ENCODE measurements at places on chromosomes 12 and 14. TPM values are rescaled to one million over a fixed set of nuclear protein-coding genes. Genes with fewer than 3 reads are reported as not detected.

The FLRT2 gene
- not detected for total RNA-seq

The RIPK3 gene
- total RNA-seq = 12.0 TPM

The EFCAB11 gene
- total RNA-seq = 6.8 TPM

The MGP gene
- total RNA-seq = not detected

The ZDHHC22 gene
- total RNA-seq = not detected

The KRT5 gene
- total RNA-seq = not detected

The ATL1 gene
- 1.0 TPM for total RNA-seq

The KLRK1 gene
- not detected for total RNA-seq

The GLT1D1 gene
- total RNA-seq = 2.2 TPM

The STON2 gene
- total RNA-seq = 0.30 TPM

- DNase-seq = no peak
- no peak overlapping the region for H3K4me3 ChIP-seq
- H3K27ac ChIP-seq = no peak overlapping the region
- H3K4me1 ChIP-seq = no peaks in the 10 kb centered on the region
- H3K36me3 ChIP-seq = no peaks in the 10 kb centered on the region
Measured at GRCh38 chr12:79522257-79522988, 168.3 kb downstream of the PAWR start.

DNA sequence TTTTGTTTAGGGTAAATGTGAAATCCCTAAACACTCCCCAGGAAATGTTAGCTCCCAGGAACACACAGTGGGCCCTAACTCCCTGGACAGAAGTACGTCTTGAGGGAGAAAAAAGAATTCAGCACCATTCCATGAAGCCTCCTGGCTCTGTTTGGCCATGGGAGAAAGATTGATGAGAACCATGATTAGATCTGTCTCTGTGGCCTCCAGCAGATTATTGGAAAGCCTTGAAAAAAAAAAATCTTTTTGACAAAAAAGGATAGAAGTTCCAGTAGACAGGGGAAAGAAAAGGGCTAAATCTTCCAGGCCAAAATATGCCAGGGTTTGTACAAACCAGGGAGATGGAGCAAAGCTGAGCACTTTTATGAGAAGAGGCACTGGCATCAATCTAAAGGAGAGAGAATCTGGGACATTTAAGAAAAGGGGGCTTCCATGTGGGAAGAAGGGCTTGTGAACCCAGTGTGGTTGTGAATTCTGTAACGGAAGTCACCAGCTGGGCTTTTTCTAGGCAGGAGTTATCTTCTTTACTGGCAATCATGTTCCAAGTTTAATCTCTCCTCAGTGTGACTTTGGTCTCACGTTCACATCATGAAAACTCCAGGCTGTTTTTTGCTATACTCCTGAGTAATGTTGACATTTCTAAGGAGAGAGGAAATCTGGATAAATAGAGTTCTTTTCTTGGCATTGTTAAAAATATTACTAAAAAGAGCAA is 426.7 kb downstream of the RAD51B start:
- no peaks in the 10 kb centered on the region for H3K36me3 ChIP-seq
- H3K4me1 ChIP-seq = peaks cover 25% of the 10 kb centered on the region
- no peak overlapping the region for H3K27ac ChIP-seq
- H3K27me3 ChIP-seq = no peaks in the 10 kb centered on the region

DNA sequence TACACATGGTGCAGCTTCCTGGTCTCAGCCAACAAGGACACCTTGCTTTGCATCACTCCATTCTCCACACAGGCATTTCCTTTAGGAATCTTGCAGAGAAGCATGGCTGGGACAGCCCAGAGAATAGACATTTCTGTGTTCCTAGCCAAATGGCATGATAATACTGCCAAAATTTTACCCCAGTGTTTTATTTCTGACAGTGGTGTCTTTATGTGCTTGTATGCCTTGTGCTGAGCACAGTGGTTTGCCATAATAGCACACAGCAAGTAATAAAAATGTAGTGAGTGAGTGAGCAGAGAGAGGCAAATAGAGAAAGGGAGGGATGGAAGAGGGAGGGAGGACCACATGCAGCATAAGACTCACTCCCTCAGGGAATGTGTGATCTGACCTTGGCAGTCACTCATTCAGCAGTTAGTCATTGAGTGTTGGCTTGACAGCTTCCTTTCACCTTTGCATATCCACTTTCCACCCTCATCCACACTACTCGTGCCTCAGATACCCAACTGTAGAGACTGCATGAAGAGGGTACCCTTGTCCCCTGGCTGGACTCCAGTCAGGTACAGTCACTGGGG is 212.8 kb upstream of the CCDC196 start:
- no peaks in the 10 kb centered on the region for H3K4me1 ChIP-seq
- H3K27me3 ChIP-seq = no peaks in the 10 kb centered on the region
- DNase-seq = no peak
- no peak overlapping the region for H3K27ac ChIP-seq
- H3K36me3 ChIP-seq = no peaks in the 10 kb centered on the region
- no peak overlapping the region for H3K4me3 ChIP-seq

DNA sequence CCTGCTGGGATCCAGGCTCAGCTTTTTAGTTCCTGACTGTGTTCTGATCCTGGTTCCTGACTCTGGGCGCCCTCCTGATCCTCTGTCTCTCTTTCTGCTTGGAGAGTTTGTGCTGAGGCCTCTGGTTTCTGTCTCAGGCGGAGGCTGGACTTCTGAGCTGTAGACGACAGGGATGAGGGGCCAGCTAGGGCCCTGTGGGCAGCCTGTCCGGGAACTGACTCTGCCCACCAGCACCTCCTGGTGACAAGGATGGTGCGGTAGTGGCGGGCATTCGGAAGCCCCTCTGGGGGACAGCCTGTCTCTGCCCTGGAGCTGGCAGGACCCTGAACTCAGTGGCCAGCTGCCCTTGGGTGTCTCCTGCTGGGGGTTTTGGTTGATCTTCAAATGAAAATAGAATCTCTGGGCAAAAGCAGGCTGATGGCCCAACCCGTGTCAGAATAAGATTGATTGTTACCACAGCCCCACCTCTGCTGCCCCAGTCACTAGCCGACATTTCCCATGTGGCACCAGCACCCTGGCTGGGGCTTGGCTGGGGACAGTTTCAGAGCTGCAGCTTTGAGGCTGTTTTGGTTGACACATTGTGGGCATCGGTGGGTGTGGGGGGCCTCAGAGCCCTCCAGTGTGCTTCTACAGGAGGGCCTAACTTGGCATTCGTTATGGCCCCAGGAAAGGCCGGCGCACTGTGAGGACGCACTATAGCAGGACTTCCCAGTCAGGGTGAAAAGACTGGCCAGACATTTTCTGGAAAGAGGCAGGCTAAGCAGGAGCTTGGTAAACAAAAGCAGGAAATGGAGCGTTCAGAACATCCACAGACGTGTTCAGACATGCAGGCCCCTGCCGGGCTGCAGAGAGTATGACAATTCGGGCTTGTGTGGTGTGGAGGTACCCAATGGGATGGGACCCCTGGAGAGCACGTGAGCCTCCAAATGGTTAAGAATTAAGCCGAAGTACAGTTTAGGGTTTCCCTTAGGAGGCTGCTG is 16.2 kb downstream of the KRT80 start:
- no peak overlapping the region for H3K4me3 ChIP-seq
- no peaks in the 10 kb centered on the region for H3K36me3 ChIP-seq
- peak overlapping the region; percentile 11 for H3K27ac ChIP-seq
- H3K27me3 ChIP-seq = no peaks in the 10 kb centered on the region
- no peak for DNase-seq
- peaks cover 1% of the 10 kb centered on the region for H3K4me1 ChIP-seq

DNA sequence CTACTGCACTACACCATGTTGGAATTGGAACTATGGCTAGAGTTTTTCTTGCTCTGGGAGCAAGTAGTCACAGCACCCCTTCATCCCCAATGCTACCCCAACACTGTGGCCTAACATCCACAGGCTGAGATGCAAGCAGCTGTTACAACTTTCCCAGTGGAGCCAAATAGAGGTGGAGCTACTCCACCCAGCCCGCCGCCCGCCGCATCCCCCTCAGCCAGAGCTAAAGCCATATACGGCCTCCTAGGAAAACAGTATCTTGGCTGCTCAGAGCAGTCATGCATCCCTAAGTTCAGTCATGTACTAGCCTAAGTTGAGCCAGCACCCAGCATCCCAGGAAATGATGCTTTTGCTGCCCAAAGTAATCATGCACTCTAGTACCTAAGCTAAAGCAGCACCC is 17.2 kb upstream of the GARIN2 start:
- H3K36me3 ChIP-seq = peaks cover 25% of the 10 kb centered on the region
- H3K27me3 ChIP-seq = no peaks in the 10 kb centered on the region
- H3K4me3 ChIP-seq = no peak overlapping the region
- no peak for DNase-seq
- H3K27ac ChIP-seq = no peak overlapping the region

DNA sequence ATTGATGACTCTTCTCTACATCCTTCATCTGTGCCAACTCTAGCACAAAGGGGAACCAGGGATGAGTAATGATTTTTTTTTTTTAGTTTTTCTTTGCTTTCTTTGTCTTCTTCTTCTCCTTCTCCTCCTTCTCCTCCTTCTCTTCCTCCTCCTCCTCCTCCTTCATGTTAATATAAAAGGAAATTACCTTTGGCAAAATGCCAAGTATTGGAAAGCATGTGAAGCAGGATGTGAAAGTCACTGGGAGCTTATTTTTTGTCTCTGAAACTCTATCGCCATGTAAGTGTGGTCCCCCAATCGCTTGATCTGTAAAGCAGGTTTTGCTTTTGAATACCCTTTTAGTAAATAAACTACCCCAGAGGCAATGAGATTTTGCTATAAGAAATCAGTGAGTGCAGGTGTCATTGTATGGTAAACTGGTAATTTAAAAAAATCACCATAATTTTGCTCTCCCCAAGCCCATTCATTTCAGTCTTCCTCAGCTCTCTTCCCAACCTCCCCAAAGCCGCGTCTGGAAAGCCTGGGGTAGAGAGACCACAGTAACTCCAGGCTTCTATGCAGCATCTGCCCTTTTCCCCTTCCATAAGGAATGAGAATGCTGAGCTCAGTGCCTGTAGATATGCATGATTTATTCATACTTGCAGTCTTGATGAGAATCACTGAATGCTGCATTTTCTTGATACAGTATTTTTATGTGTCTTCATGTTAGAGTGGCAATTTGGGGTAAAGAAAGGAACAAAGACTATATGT is 388.7 kb downstream of the TMEM117 start:
- no peak overlapping the region for H3K4me3 ChIP-seq
- no peak for DNase-seq
- no peaks in the 10 kb centered on the region for H3K27me3 ChIP-seq
- H3K4me1 ChIP-seq = no peaks in the 10 kb centered on the region
- no peaks in the 10 kb centered on the region for H3K36me3 ChIP-seq
- no peak overlapping the region for H3K27ac ChIP-seq

GRCh38 chr14:23483236-23483854 is 13.8 kb downstream of the NGDN start:
- H3K27ac ChIP-seq = no peak overlapping the region
- no peak for DNase-seq
- no peaks in the 10 kb centered on the region for H3K27me3 ChIP-seq
- H3K4me3 ChIP-seq = no peak overlapping the region
- H3K36me3 ChIP-seq = peaks cover 7% of the 10 kb centered on the region

DNA sequence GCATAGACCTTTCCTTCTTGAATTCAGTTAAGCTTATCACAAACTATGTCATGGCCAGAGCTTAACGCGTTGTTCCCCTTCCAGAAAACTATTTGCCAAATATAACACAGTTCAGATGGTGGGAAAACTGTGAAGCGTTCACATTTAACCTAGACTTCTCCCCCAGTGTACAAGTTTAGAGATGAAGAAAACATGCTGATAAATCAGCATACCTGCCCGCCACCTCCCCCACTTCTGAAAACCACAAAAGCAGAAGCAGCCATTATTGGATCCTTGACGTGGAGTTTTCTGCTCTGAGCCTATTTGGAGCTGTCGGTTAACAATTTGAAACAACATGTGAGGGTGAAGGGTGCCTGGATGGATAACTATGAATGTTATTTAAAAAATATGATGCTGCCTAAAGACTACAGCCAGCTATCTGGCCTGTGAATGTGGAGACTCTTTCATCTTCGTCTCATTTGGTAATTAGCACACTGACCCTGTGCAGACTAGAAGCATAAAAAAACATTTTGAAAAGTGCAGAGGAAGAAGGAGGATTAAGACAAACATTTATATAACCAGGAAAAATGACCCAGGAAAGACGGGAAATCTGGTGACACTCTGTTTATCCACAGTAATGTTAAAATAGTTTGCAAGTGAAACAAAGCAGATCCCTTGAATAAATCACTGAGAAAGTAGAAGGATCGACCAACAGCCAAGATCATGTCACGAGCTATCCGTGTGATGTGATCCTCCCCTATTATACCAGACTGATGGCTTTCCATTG is 408.2 kb downstream of the AEBP2 start:
- H3K27me3 ChIP-seq = no peaks in the 10 kb centered on the region
- no peak for DNase-seq
- H3K4me3 ChIP-seq = no peak overlapping the region
- peak overlapping the region; percentile 14 for H3K27ac ChIP-seq
- H3K36me3 ChIP-seq = no peaks in the 10 kb centered on the region
- H3K4me1 ChIP-seq = no peaks in the 10 kb centered on the region

DNA sequence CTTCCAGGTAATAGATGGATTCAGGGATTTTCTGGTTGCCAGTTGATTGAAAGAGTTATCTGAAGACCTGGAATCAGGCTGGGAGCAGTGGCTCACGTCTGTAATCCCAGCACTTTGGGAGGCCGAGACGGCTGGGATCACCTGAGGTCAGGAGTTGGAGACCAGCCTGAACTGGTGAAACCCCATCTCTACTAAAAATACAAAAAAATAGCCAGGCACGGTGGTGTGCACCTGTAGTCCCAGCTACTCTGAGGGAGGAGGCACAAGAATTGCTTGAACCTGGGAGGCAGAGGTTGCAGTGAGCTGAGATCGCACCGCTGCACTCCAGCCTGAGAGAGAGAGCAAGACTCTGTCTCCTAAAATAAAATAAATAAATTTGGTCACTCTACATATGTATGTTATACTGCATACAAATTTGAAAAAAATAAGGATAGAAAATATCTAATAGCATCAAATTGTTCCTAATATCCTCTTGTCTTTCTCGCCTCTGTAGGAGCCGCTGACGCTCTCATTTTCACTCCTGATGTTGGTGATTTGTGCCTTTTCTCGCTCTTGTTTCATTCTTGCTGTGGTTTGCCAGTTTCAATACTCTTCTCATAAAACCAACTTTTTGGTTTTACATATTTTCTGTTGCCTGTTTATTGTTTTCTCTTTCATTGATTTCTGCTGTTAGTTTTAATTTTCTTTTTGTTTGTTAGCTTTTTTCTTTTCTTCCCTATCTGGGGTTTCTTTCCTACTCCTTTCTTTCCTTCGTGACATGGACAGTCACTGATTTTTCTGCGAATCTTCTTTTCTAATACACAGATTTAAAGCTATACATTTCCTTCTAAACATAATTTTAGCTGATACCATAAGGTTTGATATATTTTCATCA is 23.8 kb upstream of the PLD4 start:
- peaks cover 3% of the 10 kb centered on the region for H3K4me1 ChIP-seq
- peaks cover 21% of the 10 kb centered on the region for H3K27me3 ChIP-seq
- no peak overlapping the region for H3K4me3 ChIP-seq
- peak; percentile 43 for DNase-seq
- H3K36me3 ChIP-seq = no peaks in the 10 kb centered on the region

DNA sequence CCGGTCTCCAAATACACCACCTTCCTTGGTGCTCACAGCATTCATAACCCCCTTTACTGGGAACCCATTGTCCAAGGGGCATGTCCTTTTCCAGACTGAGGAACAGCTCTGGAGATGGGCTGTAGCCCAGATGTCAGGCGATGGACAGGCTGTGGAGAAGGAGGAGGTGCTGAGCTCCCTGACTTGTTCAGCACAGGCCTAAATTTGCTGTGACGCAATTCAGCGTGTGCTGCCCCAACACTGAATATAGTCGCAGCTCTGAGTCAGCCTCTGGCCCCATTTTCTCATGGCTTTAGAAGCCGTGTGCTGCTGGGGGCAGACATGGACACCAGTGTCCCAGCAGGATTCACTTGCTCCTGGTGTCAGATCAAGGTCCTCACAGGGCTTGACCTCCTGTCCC is 269.1 kb downstream of the EMP1 start:
- no peaks in the 10 kb centered on the region for H3K4me1 ChIP-seq
- peaks cover 5% of the 10 kb centered on the region for H3K27me3 ChIP-seq
- no peak overlapping the region for H3K4me3 ChIP-seq
- H3K36me3 ChIP-seq = no peaks in the 10 kb centered on the region
